Mammary microvascular endothelial cell (primary cell): ENCODE measurements at places on chromosomes 1 and 21. TPM values are rescaled to one million over a fixed set of nuclear protein-coding genes. Genes with fewer than 3 reads are reported as not detected.

The IFT25 gene
- 16.8 and 20.9 TPM in 2 replicates for total RNA-seq

The ADCY10 gene
- total RNA-seq: not detected in 2 replicates

The ZNF648 gene
- not detected in 2 replicates for total RNA-seq

The VWA5B1 gene
- total RNA-seq: not detected in 2 replicates

The DNAJC6 gene
- total RNA-seq: 3.2 and 4.1 TPM in 2 replicates

The BRDT gene
- not detected in 2 replicates for total RNA-seq

The FAM43B gene
- total RNA-seq: not detected in 2 replicates

The CSF3R gene
- total RNA-seq: not detected in 2 replicates

The TEDDM1 gene
- not detected in 2 replicates for total RNA-seq

The PAQR7 gene
- 5.0 and 6.3 TPM in 2 replicates for total RNA-seq

The DNASE2B gene
- not detected in 2 replicates for total RNA-seq

The PDZK1 gene
- total RNA-seq: not detected in 2 replicates

The KRTAP19-1 gene
- total RNA-seq: not detected in 2 replicates

The MROH9 gene
- not detected in 2 replicates for total RNA-seq

The IL19 gene
- total RNA-seq: not detected in 2 replicates

The AVPR1B gene
- not detected in 2 replicates for total RNA-seq

The CLCNKB gene
- total RNA-seq: not detected in 2 replicates

The KRTAP12-4 gene
- not detected in 2 replicates for total RNA-seq

The CFAP74 gene
- total RNA-seq: not detected in 2 replicates

The CNIH3 gene
- 0.39 and 0.73 TPM in 2 replicates for total RNA-seq

The CHODL gene
- not detected in 2 replicates for total RNA-seq

The STIL gene
- total RNA-seq: 16.8 and 17.6 TPM in 2 replicates

The CYYR1 gene
- total RNA-seq: 22.7 and 28.9 TPM in 2 replicates

The ADGRL4 gene
- 166 and 170 TPM in 2 replicates for total RNA-seq

The CADM3 gene
- 0.30 TPM in 1 of 2 replicates, not detected in the other for total RNA-seq

The CREB3L4 gene
- 6.3 and 9.0 TPM in 2 replicates for total RNA-seq

The FCRL4 gene
- not detected in 2 replicates for total RNA-seq

The CELA3B gene
- not detected in 2 replicates for total RNA-seq

The ESRRG gene
- total RNA-seq: not detected in 2 replicates

The MPZ gene
- total RNA-seq: 1.8 and 2.1 TPM in 2 replicates

The CR1L gene
- total RNA-seq: 1.00 TPM in 1 of 2 replicates, not detected in the other

The DIRAS3 gene
- 0.49 and 0.73 TPM in 2 replicates for total RNA-seq

The RXRG gene
- total RNA-seq: not detected in 2 replicates
